ENCODE measurements at places on chromosomes 2 and 18.

DNA sequence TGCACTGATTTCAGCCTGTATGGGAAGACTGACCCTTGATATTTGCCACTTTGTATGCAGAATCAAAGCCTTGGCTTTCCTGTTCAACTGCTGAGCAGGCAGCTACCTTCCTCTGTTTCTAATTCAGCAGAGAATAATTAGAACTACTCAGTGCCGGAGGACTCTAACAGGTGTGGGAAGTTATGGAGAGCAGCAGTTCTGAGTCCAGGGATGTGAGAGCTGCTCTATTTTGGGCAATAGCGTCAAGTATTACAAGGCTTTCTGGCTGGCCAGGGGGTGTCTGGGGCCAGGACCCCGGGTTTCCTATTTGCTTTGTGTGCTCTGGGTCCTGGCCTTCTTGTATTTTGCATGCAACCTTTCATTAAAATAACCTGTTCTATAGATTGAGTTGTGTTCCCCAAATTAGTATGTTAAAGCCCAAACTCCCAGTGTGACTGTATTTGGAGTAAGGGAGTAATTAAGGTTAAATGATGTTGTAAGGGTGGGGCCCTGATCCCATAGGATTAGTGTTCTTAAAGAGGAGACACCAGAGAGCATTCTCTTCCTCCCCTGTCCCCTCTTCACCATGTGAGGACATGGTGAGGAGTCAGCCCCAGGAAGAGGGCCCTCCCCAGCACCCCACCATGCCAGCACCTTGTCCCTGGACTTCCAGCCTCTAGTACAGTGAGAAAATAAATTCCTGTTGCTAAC, 5.6 kb upstream of the NTSR2 start:
- no peak for DNase-seq

DNA sequence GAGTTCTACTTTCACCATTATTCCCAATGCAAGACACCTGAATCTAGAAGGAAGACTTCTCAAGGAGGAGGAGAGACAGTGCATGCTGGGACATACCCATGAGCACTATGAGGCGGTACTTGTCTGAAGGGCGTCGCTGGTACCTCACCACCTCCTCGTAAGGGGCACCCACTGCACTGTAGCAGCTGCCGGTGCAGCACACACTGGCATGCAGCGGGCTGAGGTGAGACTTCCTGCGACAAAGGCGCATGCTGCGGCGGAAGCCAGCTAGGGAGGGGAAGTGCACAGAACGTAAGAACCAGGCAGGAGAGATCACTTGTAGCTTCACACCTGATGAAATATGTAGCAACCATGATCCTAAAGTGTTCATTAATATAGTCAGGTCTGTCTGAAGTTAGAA, 12.8 kb upstream of the TMEM237 start:
- no peak for DNase-seq

DNA sequence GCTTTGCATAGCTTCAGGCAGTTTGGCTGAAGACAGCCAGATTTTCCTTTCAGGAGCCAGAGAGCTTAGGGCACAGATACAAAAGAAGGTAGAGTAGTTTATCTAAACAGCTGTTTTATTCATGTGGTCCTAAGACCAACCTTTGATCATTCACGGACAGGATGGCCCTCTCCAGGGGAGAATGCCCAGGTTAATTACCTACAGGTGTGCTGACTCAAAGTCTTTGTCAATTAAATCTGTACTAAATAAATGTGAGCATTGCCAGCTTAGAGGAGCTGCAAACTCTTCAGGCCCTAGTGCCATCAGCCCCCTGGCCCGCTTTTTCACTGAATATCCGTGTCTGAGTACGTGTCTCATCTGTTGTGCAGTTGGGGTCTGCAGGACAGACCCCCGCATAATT, 554.7 kb downstream of the NUP35 start:
- no peak for DNase-seq

GRCh38 chr2:25369439-25369838, 27.7 kb upstream of the DNMT3A start:
- DNase-seq, result no peak

- no peak for DNase-seq
These were observed 63.4 kb downstream of the INPP4A start for GRCh38 chr2:98507891-98508708.

DNA sequence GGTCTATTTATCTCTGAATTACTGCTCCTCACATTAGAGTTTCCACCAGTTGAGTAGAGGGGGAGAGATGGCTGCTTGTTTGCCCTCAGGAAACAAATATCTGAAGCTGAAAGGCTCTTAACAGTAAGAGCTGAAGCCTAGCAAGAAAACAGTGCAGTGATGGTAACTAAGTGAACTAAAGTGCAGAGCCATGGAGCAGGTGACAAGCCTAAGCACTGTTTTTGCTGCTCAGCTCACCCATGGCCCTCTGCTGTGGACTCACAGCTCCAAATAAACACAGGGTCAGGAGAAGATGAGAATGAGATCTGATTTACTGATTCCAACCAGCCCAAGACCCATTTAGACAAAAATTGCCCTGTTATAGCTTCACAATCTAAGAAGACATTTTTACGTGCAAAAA, 118.4 kb downstream of the ETAA1 start:
- no peak for DNase-seq

Data from stimulated activated CD4-positive, alpha-beta T cell treated with anti-CD3 and anti-CD28 coated beads, Interleukin-2, amount 100 ng/mL, for 48 hours (primary cell).